ENCODE measurements at places on chromosomes 11 and 22.

- DNase-seq, result peak; percentile 25
Measured at GRCh38 chr22:44753189-44754042, 1.0 kb downstream of the ARHGAP8 start.

DNA sequence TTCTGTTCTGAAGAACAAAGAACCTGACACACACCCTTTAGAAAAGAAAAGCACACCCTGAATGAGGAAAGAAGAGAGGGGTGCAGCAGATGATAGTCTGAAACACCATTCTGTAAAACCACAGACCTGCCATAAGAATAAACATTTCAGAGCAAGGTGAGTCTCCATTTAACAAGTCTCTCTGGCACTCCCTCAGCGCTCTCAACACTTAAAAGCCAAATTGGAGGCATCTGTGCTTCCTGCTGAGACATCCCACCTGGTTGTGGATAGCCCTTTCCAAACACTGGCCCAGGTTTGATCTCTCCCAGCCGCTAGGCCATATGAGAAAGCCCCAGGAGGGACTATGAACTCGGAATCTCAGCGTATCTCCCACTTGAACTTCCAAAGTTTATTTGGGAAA is 36.3 kb downstream of the ETS1 start:
- no peak for DNase-seq

- DNase-seq, result no peak
Measured at GRCh38 chr11:61569701-61570100, 11.2 kb downstream of the SYT7 start.

GRCh38 chr22:36056980-36057379 is 28.4 kb upstream of the RBFOX2 start:
- DNase-seq, result no peak

DNA sequence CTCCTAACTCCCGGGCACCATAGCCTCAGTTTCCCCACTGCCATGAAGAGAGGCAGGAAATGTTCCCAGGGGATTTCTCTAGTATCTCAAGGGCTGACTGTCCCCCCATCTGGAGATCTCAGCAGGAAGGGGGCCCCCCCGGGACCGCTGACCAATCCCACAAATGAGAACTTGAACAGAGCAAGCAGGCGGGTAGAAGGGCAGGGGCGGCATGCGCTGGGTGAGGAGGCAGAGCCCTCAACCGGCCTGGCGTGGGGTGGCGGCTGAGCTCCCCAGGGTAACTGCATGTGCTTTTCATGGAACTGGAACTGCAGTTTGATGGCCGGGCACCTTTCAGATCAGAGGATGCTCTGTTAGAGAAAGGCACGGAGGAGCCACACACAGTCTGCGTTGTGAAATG is 144.5 kb downstream of the CTTN start:
- DNase-seq, result no peak

DNA sequence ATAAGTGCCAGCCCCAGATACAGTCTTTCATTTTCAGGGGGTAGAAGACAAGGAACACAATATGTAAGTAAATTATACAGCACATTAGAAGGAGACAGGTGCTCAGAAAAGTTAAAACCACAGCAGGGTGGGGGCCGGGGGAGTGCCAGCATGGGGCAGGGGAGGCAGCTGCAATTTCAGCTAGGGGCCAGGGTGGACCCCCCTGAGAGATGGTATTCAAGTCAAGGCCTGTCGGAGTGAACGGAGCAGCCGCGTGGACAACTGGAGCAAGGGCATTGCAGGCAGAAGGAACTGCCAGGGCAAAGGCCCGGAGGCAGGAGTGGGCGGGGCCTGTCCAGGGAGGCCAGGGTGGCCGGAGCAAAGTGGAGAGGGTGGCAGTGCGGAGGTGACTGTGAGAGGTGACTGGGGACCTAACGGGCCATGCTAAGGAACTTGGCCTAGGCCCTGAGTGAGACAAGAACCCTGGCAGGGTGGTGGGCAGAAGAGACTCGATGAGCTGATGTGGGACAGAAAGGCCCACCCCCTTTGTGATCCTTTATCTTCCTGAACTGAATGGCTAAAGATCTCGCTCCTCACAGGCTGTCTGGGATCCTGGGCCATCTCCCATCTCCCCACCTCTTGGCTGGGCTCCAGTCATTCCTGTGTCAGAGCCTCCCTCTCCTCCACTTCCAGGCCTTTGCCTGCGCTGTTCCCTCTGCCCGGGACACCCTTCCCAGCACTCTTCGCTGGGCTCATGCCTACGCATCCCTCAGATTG is 22.4 kb upstream of the FLRT1 start:
- no peak for DNase-seq

DNA sequence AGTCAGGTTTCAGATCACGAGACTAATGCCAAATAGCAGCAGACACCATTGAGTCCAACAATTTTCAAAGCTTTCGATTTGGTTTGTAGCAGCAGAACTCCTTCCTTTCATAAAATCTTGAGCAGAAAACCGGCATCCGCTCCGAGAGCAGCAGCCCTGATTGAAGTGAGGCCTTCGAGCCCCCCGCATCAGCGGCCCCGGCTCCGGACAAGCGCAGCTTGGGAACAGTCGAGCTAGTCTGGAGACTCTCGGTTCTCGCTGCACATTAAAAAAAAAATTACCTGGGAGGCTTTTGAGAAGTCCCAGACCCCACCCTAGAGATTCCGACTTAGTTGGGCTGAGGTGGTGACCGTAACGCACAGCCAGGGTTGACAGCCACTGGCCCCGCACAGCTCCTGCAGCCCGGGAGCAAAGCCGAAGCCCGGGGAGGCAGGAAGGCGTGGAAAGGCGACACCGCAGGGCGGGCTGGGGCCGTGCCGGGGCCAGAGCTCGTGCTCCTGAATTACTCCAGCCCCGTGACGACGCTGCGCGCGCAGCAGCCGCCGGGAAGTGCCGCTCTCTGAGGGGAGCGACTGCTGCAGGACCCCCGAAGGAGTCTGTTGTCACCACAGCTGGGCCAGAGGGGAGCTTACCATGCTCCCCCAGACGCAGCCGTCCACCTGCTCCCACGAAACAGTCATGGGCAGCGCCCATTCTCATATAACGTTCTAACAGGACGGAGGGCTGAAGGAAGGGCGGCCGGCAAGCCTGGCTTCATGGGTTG is 57.8 kb downstream of the SPATA19 start:
- DNase-seq, result no peak

DNA sequence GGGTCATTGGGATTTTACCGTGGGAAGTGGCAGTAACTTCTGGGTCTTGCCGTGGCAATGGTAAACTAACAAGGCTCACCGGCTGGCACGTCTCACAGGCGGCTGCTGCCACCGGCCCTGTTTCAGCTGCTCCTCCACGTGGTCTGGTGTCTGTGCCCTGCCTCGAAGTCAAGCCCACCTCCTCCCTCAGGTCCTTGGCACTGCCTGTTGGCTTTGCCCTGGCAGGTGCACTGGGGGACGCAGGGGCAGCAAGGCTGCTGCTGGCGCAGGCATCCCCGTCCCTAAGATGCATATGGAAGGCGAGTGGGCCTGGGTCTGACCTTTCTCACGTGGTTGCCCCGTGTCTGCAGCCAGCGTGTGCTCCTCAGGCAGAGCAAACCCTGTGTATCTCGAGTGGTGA is 783.6 kb downstream of the BRD1 start:
- DNase-seq, result no peak

GRCh38 chr22:45120440-45120839 is 43.3 kb upstream of the NUP50 start:
- DNase-seq, result no peak

GRCh38 chr11:125454047-125454446 is 42.0 kb downstream of the FEZ1 start:
- DNase-seq, result no peak

DNA sequence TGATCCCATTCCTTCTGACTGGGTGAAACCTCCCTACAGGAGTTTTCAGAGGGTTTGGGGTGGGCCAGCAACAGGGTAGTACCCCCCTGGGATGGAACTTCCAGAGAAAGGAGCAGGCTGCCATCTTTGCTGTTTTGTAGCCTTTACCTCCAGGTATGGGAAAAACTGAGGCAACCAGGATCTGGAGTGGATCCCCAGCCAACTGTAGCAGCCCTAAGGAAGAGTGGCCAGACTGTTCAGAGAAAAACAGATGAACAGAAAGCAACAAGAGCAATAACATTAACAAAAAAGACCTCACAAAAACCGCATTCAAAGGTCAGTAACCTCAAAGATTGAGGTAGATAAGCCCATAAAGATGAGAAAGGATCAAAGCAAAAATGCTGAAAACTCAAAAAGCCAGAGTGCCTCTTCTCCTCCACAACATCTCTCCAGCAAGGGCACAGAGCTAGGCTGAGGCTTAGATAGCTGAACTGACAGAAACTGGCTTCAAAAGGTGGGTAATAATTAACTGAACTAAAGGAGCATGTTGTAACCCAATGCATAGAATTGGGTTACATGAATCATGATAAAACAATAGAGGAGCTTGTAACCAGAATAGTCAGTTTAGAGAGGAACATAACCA is 1288.6 kb upstream of the CNTN5 start:
- DNase-seq, result no peak

DNA sequence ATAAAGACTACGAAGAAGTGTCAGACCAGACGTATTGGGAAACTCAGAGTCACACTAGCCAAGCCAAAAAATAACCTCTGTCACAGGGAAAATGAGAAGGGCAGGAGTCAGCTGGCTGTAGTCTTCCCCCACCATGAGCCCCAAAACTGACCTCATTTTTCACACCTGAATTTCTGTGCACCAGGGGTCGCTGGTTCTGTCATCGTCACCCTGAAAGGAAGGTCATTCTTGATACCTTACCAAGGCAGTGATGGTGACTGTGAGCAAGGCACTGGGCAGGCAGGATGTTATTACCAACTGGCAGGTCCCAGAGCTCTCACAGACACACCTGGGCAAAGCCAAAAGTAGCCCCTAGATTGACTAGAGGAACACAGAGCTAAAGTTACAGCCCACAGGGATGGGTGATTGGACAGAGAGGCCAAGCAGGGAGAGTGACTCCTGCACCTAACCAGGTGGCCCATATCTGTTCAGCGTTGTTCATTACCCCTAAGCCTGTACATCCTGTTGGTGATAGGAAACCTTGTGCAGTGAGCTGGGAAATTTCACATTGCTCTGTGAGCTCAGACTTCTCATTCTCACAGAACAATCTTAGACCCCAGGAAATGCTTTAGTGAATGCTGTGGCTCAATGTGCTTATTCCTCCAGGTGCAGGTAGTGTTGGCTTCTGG is 32.3 kb upstream of the OR56A1 start:
- DNase-seq, result no peak

DNA sequence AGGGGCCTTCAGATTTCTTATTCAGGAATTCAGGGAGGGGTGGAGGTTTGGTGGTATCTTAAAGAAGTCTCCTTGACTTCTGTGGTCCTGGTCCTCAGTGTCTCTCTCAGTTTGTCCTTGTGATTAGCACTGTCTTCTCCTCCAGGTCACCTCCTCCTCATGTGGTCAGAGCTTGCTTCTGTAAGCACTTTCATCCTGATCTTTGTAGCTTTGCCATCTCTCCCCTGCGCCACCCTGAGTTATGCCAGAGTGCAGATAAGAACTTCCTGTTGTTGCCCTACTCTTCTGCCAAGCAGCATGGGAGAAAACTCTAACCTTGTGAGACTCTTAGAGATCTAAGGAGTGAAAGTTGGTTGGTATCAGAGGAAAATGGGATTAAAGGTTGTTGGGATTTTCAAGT is 30.9 kb downstream of the MICAL2 start:
- no peak for DNase-seq

- DNase-seq, result no peak
Measured at GRCh38 chr11:57471496-57471895, 11.2 kb downstream of the RTN4RL2 start.

DNA sequence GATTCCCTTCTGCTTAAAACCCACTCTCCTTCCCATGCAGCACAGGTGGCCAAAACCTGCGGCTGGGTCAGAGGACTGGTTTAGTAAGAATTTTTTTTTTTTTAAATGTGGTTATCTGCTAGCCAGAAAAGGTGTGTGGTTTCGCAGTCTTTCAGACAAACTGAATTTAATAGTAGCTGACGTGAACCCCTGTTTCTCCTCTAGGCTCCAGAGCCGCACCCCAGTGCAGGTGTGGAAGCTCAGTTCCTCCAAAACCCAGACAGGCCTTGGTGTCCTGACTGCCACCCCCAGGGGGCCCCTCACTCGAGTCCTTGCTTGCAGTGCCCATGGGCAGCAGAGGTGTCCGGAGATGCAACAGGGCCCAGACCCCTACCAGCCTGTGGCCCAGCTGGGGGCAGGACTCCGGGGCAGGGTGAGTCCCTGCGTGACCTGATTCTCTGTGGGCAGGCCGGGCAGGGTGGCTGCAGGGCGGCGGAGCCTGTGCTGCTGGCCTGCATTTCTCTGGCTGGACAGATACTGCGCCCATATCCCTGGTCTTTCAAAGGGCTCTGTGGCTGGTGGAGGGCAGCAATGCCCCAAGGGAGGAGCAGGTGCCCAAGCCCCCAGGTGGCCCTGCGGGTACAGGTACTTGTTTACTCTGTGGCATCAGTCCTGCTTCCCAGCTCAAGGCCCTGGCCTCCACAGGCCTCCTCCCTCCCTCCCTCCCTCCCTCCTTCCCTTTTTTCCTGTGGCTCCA is 15.2 kb downstream of the KCNQ1 start:
- no peak for DNase-seq

GRCh38 chr11:5881756-5882155 is 1.3 kb downstream of the OR52E4 start:
- DNase-seq, result no peak

- DNase-seq, result peak; percentile 34
Measured at GRCh38 chr11:47714554-47715081, 551 bp downstream of the AGBL2 start.

GRCh38 chr11:60978546-60979380 is 7.3 kb downstream of the CD6 start:
- no peak for DNase-seq

GRCh38 chr11:61293867-61294716 is 1.0 kb downstream of the VWCE start:
- peak; percentile 39 for DNase-seq

Measured in fibroblast of gingiva (primary cell).